ENCODE measurements at places on chromosomes 16 and 17.

DNA sequence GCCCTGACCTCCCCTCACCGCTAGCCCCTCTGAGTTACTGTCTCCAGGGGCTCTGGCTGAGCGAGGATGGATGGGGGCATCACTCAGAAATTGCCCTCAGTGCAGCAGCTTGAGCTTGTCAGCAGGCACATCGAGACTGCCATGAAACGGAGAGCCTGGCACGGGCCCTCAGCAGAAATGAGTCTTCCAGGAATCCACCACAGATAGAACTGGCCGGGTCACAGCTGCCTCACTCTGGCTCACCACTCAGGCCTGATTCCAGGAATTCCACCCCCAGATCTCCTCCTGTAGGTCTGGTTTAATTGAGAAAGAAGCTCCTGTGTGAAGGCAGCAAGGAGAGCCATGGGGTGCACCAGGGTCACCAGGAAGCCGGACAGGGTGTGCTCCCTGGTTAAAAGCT lies 85.5 kb downstream of the GSG1L start:
- H3K4me1 ChIP-seq, result no peaks in the 10 kb centered on the region
- peaks cover 6% of the 10 kb centered on the region for H3K27me3 ChIP-seq
- H3K27ac ChIP-seq, result no peak overlapping the region
- peak; percentile 67 for DNase-seq
- no peak overlapping the region for H3K4me3 ChIP-seq

DNA sequence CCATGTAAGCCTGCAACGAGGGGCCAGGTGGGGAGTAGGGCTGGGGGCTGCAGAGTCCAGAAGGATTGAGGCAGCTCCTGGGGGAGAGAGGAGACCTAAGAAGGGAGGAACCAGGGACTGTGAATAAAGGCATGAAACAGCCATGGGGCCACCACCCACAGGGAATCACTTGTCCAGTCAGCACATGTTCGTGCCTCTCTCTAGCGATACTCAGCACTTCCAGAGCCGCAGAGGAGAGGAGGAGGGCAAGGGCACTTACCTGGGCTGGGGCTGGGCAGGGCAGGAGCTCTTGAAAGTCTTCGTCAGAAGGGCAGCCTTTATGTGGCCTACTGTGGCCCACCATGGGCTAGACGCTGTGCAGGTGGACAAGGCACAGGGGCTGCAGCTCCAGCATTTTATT lies 24.2 kb downstream of the CACNA1G start:
- no peak overlapping the region for H3K4me3 ChIP-seq

- DNase-seq, result no peak
- no peak overlapping the region for H3K27ac ChIP-seq
- no peaks in the 10 kb centered on the region for H3K27me3 ChIP-seq
- H3K4me1 ChIP-seq, result peaks cover 8% of the 10 kb centered on the region
Measured at GRCh38 chr17:74964988-74965622, 7.5 kb downstream of the HID1 start.

GRCh38 chr17:82962163-82962720 lies 117.2 kb upstream of the METRNL start:
- H3K4me1 ChIP-seq, result peaks cover 11% of the 10 kb centered on the region
- DNase-seq, result no peak
- no peak overlapping the region for H3K27ac ChIP-seq
- no peak overlapping the region for H3K4me3 ChIP-seq
- no peaks in the 10 kb centered on the region for H3K27me3 ChIP-seq

- DNase-seq, result no peak
- peaks cover 8% of the 10 kb centered on the region for H3K36me3 ChIP-seq
- H3K4me3 ChIP-seq, result no peak overlapping the region
- no peaks in the 10 kb centered on the region for H3K4me1 ChIP-seq
- H3K27me3 ChIP-seq, result peaks cover 7% of the 10 kb centered on the region
Measured at GRCh38 chr17:74485022-74485743, 18.7 kb downstream of the CD300A start.

- peak; percentile 74 for DNase-seq
- peak overlapping the region; percentile 84 for H3K27ac ChIP-seq
- peak overlapping the region; percentile 89 for H3K4me3 ChIP-seq
- no peaks in the 10 kb centered on the region for H3K36me3 ChIP-seq
- peaks cover 22% of the 10 kb centered on the region for H3K4me1 ChIP-seq
Measured at GRCh38 chr17:57086069-57086930, 1.3 kb downstream of the AKAP1 start.

DNA sequence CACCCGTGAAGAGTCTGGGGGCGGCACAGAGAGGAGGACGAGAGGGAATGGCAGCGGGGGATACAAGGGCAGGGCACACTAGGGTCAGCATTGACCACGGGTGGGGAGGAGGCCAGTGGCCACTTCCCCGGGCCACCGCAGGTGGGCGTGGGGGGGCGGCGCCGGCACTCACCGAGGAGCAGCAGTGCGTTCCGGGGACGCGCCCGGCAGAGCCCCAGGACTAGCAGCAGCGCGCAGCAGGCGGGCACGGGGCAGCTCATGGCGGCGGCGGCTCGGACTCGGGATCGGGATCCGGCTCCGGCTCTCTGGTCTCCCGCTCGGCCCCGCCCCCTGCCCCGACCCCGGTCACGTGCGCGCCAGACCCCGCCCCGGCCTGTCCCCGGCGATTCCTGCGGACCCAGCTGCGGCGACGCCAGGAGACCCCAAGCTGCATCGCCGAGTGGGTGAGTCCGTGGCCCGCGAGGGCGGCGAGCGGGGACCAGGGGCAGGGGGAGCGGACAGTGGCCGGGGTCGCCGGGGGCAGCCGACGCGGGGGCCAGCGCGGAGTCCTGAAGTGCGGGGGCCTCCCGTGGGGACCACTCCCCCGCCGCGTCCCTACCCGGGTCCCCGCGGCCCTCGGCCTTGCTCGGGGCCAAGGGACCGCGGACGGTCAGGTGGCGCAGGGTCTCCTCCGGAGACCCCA lies at the start of the genes SGSH and SLC26A11:
TSS of gene SGSH (minus strand) at position 280 of the 682 bp plus-strand sequence. CDS start at position 260, 20 bp downstream.
TSS of gene SLC26A11 (plus strand) at position 374 of the 682 bp plus-strand sequence. CDS start 1,134 bp downstream, outside the sequence.
- peak within 1 kb of the TSS; percentile 83 for H3K27ac ChIP-seq
- peak; percentile 92 for DNase-seq
- H3K4me3 ChIP-seq, result peak within 1 kb of the TSS; percentile 62
- no peaks in the 10 kb centered on the region for H3K27me3 ChIP-seq
- peaks cover 14% of the 10 kb centered on the region for H3K4me1 ChIP-seq

DNA sequence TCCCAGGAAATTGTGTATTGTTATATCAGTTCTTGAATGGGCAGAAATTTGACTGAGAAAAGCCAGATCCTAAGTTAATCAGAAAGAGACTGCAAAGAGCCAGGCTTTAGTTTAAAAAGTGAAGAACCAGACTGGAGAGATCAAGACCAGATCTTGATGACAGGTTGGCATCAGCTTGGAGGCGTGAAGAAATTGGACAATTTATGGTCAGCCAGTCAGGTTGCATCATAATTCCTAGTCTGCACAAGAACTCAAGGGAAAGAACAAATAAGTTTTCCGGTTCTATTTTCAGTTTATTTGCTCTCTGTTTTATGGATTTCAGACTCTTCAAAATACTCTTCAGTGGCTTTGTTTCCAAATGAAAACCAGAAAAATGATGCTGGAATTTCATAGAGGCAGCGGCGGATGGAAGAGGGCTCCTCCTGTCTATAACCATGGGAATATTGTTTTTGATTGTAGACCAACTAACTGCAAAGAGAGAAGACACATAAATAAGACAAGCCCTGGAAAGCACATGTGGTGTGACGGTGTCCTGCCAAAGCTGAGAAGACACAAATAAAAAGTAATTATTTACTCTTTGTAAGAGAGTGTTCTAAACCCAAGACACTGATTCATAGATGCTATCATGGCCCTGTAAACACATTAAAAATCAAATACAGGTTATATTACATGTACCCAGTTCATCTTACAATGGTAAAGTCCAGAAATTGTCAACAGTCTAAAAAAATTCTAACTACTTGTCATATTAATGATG lies 91.7 kb downstream of the PCTP start:
- H3K27ac ChIP-seq, result no peak overlapping the region
- DNase-seq, result no peak
- H3K36me3 ChIP-seq, result no peaks in the 10 kb centered on the region
- no peaks in the 10 kb centered on the region for H3K4me1 ChIP-seq
- no peaks in the 10 kb centered on the region for H3K27me3 ChIP-seq

DNA sequence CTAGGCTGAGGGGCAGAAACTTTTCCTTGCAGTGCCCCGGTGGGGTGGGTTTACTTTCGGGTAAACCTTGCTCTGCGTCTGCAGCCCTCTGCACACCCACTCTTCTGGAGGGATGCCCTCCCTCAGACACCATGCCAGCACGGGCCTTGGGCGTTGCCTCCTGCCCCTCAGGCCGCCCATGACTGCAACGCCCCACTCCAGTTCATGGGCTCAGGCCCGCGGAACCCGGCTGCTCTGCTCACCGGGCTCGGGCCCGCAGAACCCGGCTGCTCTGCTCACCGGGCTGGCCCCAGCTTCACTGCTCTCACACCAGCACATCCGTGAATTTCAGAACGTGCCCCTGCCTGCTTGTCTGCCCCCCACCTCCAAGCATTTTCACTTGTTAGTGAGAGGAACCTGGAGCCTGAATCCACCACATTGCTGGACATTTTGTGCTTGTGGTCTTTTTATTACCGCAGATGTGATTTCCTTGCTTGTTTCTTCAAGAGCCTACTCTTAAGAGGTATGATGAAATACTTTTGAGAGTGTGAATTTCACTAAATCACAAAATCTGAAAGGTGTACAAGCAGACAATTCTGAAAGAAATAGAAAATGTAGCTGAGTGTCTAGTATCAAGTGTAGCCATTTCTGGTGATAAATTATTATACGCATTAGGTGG lies 130.9 kb downstream of the RPTOR start:
- peaks cover 39% of the 10 kb centered on the region for H3K4me1 ChIP-seq
- no peak for DNase-seq
- H3K36me3 ChIP-seq, result no peaks in the 10 kb centered on the region
- H3K27me3 ChIP-seq, result no peaks in the 10 kb centered on the region
- peak overlapping the region; percentile 72 for H3K27ac ChIP-seq

- H3K4me3 ChIP-seq, result no peak overlapping the region
- DNase-seq, result no peak
- H3K27me3 ChIP-seq, result no peaks in the 10 kb centered on the region
- H3K4me1 ChIP-seq, result peaks cover 3% of the 10 kb centered on the region
- H3K36me3 ChIP-seq, result no peaks in the 10 kb centered on the region
Measured at GRCh38 chr17:63847525-63848249, 5.2 kb upstream of the SMARCD2 start.

DNA sequence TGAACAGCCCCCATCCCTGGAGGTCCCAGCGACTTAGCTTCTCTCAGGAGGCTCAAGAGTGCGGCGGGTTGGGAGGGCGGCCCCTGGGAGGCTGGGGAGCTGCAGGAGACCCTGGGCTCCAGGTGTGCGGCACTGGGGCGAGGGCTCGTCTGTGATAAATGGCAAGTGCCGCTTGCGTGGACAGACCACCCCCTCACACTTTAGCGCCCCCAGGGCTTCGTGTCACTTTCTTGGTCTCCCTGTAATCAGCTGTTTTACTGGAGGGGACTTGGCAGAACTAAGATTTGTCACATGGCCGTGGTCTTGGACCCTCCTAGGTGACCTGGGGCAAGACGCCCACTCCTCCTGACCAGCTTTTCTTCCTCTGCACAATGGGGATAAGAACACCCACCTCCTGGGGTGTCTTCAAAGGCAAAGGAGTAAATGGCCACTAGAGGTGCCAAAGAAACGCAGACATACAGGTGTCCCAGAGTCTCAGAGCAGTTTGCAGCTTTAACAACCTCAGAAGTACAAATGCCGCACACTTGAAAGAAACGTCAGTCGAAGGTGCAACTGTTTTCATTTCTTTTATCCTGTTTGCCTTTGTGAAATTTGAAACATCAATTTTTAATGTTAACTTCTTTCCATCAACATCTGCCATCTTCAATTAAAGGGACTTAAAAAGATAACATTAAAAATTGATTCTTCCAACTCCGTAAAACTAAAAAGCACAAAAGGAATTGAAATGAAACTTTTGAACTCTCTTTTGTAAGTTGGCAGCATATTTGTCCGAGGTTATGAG lies 946 bp downstream of the OSGIN1 start:
- peak overlapping the region; percentile 89 for H3K27ac ChIP-seq
- peaks cover 11% of the 10 kb centered on the region for H3K36me3 ChIP-seq

DNA sequence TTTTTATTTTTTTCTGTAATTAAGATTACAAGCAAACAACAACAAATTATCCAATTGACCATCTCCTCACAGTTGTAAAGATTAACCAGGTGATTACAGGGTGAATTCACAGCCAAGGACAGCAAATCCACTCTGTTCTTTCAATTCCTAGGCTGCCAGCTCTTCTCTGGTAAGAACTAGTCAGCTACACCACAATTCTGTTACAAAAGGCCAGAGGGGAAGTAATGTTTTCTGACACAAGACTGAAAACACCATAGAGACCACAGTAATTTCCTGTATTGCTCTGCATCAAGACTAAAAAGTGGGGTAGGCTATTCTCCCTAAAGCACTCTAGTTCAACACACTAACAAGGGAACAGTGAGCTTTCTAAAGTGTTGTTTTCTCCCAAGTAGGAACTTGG lies 10.6 kb downstream of the CA10 start:
- no peak overlapping the region for H3K27ac ChIP-seq
- H3K27me3 ChIP-seq, result no peaks in the 10 kb centered on the region
- H3K36me3 ChIP-seq, result no peaks in the 10 kb centered on the region
- H3K4me1 ChIP-seq, result no peaks in the 10 kb centered on the region
- no peak for DNase-seq

DNA sequence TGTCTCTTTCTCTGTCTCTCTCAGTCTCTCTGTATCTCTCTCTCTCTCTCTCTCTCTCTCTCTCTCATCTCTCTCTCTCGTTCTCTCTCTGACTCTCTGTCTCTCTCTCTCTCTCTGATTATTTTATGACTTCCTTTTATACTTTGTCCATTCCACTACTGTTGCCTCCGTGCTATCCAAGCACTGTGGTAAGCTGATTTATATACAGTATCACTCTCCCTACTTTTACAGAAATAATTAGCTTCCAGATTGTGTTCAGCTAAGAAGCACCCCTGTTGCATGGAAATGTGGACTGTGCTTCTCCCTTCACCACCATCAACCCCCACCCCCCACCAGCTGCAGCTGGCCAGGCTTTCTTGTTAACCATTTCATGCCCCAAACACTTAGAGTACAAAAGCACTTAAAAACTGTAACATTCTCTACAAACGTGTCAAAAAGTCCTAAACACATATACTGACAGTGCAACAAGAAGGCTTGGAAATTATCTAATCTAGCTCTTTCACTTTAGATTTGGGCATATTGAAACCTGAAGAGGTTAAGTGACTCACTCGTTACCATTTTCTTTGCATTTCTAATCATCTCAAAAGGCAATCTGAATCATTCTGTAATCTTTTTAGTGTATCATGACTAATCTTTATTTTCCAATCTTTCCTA lies 11.6 kb upstream of the TMEM100 start:
- H3K4me3 ChIP-seq, result no peak overlapping the region
- H3K27ac ChIP-seq, result no peak overlapping the region
- no peaks in the 10 kb centered on the region for H3K27me3 ChIP-seq
- peaks cover 11% of the 10 kb centered on the region for H3K4me1 ChIP-seq
- no peaks in the 10 kb centered on the region for H3K36me3 ChIP-seq

- no peak overlapping the region for H3K27ac ChIP-seq
- DNase-seq, result peak; percentile 77
- H3K27me3 ChIP-seq, result peaks cover 53% of the 10 kb centered on the region
- peak overlapping the region; percentile 54 for H3K4me3 ChIP-seq
- peaks cover 27% of the 10 kb centered on the region for H3K4me1 ChIP-seq
- H3K36me3 ChIP-seq, result no peaks in the 10 kb centered on the region
Measured at GRCh38 chr17:43905985-43906852, 1.1 kb downstream of the MPP2 start.

- H3K27me3 ChIP-seq, result no peaks in the 10 kb centered on the region
- DNase-seq, result peak; percentile 93
- peaks cover 27% of the 10 kb centered on the region for H3K4me1 ChIP-seq
- H3K36me3 ChIP-seq, result no peaks in the 10 kb centered on the region
- peak overlapping the region; percentile 85 for H3K27ac ChIP-seq
Measured at GRCh38 chr17:82287868-82288801, 14.6 kb upstream of the CSNK1D start.
